ENCODE measurements at places on chromosomes 3 and 15. TPM values are rescaled to one million over a fixed set of nuclear protein-coding genes. Genes with fewer than 3 reads are reported as not detected.

The CHRFAM7A gene
- 0.22 TPM for total RNA-seq

The SLCO2A1 gene
- 8.3 TPM for total RNA-seq

The P2RY1 gene
- total RNA-seq: 9.5 TPM

DNA sequence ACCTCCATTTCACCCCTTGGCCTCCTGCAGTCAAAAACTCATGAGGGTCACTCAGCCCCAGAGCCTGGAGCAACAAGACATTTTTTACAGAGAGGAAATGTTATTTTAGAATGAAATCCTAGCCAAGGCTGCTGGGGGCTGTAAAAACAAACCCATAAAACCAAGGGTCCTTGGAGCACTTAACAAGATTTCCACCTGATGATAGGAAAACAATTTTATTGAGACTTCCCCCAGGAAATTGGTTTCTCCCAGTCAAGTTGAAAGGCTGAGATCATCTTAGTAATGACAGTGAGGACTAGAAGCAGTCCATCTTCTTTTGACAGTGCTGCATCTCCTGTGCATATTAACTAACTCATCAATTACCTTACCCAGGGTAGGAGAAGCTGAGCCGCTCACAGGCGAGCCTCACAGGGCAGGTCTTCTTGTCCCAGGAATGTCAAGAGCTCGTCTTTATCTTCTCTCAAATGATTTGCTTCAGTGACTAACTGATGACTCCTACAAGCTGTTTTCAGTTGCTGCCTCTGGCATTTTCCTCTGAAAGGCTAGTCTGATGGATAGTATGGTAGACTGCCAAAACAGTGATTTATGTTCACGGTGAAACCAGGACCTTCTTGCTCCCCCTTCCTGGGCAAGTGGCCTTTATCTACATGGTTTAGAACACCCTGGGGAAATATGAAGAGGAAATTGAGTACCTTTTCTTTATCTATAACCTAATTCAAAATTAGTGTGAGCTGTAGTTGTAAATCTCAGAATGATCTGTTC is 34.6 kb upstream of the AEN start:
- no peak for DNase-seq

DNA sequence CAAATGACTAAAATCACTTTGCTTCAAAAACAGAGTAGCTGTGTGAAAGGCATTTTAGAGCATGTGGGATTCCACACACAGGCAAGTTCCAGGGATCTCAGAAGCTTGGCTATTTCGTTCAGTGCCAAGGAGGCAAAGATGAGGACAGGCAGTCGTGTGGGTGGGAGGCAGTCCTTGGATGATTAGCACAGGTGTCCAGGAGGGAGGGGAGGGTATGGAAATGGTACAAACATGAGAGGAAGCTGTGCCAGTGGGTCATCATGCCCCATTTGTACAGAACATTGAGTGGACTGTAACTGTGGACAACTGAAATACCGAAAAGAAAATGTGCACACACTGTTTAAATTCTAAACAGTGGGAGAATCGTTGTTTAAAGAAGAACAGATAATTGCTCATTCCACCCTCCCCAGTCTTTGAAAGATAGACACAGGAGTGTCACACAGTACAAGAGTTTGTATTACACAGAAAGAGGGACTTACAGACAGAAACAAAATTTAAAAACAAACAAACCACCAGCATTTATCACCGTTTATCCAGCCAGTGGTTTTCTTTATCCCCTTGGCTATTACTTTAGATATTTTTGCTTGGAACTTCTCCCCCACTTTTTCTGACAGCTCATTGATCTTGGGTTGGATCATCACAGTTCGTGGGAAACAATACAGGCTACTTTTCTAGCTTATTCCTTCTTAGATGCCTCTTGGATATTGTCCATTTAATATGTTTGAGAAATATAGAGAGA is 122.9 kb downstream of the GREM1 start:
- no peak for DNase-seq

- peak; percentile 31 for DNase-seq
Observed at GRCh38 chr3:13141991-13142412, 68.8 kb upstream of the IQSEC1 start.

- DNase-seq: no peak
Observed at GRCh38 chr3:36372534-36372935, 7.8 kb upstream of the STAC start.

DNA sequence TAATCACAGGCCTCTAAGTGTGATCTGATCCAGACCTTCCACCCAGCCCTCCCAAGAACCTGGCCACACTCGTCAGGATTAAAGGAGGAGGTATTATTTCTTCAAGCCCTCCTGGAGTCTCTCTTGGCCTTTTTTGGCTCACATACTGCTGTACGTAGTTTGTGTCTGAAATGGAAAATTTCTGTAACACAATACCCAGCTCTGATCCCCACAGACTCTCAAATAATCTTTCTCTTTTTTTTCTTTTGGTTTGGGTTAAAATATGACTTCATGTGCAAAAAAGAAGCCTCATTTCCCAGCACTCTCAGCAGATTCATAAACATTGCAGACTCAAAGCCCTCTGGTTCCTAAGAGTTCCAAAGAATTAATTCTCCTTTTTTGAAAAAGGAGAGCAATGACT is 96.5 kb upstream of the PHLDB2 start:
- DNase-seq: no peak

DNA sequence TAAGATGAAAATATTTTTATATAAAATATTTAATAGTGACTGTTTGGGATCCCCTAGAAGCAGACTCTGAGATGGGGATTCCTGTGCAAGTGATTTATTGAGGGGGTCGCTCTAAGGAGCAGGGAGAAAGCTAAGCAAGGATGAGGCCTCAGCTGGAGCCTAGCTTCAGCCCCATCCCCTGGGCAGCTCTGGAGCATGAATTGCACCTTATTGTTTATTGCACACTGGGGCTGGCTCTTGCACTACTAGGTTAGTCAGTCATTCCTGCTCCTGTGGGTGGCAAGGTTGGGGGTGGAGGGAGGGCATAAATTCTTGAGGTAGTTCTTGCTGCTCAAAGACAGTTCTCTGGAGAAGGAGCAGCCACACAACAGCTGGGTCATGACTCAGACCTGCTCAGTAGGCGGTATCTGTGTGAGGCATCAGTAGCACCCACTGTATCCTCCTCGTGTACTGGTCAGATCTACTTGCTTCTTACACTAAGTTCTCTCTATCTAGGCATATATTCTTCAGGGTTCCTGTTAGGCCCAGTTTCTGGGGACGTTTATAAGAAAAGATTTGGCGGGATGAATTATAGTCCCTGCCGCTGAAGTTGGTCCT is 27.2 kb upstream of the TNFSF10 start:
- no peak for DNase-seq

Measured in Right ventricle myocardium superior (tissue), 1 donor.